ENCODE measurements at places on chromosomes 11 and 22.
A peak's percentile ranks its signal among the peaks of the same experiment; 100 is the strongest.

- DNase-seq = no peak
Observed at GRCh38 chr11:88438721-88439120, 101.2 kb upstream of the CTSC start.

GRCh38 chr11:67288198-67288451 lies 978 bp upstream of the ANKRD13D start:
- DNase-seq = no peak

DNA sequence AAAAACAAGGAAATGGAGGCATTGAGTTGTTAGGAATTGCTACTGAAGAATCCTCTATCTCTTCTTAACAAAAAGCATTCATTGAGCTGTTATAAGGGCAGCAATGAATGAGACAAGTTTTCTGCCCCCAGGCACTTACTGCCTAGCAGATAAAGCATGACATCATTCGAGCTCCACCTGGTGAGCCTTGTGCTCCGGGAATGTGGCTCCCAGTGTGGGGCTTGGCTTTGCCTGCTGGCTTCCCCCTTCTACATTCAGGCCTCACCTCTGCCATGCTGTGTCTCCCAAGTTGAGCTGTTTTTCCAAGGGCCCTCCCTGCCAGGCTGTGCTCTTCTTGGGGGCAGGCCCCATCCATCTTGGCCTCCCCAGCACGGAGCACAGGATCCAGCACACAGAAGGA lies 56.9 kb upstream of the EIF3D start:
- peak; percentile 32 for DNase-seq

- no peak for DNase-seq
Observed at GRCh38 chr22:19836512-19836911, 18.2 kb downstream of the GNB1L start.

- DNase-seq = no peak
Observed at GRCh38 chr11:57812634-57813033, 51.0 kb downstream of the CTNND1 start.

- DNase-seq = no peak
Observed at GRCh38 chr11:132910011-132910760, 622.1 kb downstream of the OPCML start.

GRCh38 chr11:7490535-7490934 lies 5.2 kb downstream of the OLFML1 start:
- DNase-seq = no peak

DNA sequence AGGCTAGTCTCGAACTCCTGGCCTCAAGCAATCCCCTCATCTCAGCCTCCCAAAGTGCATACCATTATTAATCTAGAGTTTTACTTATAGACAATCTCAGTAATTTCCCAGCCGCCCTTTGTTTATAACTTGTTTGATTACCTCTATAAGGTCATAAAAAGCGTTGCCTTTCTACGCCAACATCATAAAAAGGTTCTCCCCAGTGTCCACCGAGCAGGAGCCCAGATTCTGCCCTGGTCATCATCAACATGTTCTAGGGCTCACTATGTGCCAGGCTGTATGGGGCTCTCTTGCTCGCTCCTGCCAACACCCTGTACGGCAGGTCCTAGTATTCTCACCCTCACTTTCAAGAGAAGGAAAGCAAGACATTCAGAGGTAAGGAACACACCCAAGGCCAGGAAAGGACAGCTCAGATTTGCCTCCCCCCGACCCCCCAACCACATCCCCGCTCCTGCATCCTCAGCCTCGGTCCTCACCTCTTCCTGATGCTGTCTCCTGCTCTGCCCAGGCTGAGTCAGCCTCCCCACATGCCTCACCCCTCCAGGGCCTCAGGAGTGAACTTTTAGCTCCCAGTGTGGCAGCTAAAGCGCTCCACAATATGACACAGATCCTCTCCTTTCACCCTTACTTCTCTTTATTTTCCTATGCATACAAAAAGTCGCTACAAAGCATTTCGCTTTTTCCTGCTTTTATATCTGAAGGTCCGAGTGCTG lies 14.3 kb downstream of the ARFGAP3 start:
- no peak for DNase-seq

DNA sequence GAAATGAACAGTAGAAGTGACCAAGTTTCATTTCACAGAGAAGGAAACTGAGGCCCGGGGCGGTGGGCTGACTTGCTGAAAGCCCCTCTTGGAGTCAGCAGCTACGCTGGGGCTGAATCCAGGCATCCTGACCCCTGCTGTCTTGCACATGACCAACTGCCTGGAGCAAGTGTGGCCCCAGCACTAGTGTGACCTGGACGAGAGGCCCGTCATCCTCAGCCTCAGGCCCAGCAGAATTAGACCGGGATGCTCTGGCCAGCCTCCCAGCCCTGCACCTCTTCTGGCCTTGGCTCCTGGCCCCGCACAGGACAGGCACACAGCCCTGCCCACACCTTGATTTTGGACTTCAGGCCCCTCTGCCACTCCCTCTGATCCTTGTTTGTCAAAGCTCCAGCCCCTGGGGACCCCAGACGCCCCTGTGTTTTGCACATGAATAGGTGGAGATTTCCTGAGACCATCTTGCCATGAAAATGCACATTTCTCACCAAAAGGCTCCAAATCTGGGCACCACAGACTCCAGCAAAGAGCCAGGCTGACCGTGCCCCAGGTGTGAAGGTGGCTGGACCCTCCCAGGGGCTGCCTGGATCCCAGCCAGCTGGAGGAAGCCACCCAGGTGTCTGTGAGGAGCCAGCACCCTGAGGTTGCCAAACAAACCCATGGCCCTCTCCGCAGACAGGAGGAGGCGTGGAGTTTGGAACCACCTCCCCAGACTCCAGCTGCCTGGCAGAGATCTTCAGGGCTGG lies 24.9 kb downstream of the FGF4 start:
- DNase-seq = no peak

- DNase-seq = no peak
Observed at GRCh38 chr22:19510919-19511341, 13.3 kb downstream of the CLDN5 start.

- peak; percentile 48 for DNase-seq
Observed at GRCh38 chr11:77472991-77473800, 698 bp downstream of the PAK1 start.

GRCh38 chr22:29163808-29164207 lies 41.9 kb upstream of the EMID1 start:
- DNase-seq = no peak

DNA sequence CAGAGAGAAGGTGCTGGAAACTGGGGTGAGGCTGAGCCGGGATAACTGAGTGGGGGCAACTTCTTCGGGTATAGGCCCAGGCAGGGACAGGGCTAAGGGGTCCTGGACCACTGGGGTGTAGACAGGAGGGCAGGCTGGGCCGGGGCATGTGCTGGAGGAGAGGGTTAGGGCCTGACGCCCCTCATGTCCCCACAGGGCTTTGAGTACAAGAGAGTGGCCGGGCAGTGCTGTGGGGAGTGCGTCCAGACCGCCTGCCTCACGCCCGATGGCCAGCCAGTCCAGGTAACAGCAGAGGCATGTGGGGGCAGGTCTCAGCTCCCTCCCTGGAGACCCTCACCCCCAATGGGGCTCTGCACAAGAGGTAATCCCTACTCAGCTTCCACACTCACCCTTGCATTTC lies 36.7 kb downstream of the MUC5B start:
- no peak for DNase-seq

- no peak for DNase-seq
Observed at GRCh38 chr11:64741375-64742086, 2.4 kb downstream of the RASGRP2 start.

DNA sequence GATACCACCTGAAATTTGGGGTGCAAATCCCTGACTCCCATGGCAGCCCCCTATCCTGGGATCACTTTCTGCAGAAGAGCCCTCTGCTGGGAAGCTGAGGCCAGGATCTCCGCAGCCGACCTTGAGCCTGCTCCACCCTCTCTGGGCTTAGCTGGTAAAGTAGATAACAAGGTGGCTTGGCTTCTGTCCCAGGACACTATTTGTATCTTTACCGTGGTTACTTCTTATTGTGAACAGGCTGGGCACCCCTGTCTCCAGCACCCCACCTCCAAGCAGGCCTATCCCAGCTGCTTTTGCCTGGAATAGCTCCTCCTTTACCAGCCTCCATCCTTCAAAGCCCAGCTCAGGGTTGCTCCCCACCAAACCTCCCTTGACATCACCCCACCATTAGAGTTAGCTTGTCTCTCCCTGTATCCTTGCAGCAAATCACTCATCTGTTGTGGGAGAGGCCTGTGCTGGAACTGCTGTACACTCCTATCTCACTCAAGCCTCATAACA lies 35.2 kb upstream of the P2RY2 start:
- DNase-seq = no peak

GRCh38 chr11:5040876-5041275 lies 5.5 kb upstream of the OR52J3 start:
- no peak for DNase-seq

- DNase-seq = no peak
Observed at GRCh38 chr22:46047226-46047625, 70.3 kb upstream of the WNT7B start.

DNA sequence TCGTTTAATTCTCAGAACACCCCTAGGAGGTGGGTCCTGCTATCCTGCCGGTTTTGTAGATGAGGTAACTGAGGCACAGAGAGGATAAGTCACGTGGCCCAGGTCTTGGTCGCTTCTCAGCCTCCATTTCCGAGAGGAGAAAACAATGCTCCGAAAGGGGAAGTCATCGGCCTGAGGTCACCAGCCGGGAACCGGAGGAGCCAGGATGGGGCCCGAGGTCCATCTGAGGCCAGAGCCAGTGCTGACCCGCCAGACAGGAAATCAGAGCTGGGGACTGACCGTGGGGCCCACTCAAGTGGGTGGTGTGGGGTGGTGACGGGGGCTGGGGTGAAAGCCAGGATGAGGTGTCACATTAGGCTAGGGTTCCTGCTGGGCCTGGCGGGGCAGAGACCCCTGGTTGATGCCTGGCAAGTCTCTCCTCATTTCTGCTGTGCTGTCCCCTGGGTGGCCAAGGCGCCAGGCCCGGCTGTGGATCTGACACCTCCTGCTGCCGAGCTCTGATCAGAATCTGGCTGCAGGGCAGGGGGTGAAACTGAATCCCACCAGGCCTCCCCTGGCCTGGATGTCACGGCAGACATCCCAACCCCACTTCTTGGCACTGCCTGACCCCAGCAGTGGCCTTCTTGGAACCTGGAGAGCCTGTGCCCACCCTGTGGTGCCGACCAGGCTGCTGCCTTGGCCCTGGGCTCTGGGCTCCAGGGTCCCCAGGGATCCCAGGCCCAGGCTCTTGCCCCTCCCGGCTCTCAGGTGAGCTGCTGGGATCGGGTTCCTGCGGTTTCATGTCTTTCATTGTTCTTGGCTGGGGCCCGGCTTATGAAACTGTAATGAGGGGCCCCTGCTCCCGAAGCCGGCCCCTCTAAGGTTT lies 12.0 kb downstream of the TRIOBP start:
- no peak for DNase-seq

DNA sequence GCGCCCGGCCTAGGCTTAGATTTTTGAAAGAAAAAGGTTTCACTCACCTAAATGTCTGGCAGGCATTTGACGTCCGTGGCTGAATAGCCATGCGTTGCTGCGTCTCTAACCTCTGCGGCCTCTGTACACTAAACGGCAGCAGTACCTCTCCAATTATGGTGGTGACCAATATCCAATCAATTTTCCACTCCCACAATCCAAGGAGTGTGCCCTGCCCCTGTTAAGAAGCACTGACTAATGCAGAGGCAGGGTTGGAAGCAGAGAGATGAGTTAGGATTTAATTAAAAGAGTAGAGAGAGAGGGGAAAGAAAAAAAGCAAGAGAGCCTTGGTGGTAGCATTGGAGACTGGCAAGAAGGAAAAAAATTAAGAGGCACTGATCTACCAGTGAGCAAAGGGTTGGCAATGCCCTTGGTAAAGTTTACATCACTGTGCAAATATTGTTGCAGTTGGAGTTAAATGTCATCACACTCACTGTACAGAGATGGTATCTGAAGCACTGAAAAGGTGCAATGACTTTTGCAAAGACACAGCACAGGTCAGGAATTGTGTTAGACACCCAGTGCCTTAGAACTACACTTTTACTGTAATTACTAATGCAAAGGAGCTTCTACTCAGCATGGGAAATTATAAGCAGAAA lies 526.7 kb downstream of the NTM start:
- no peak for DNase-seq
